ENCODE measurements at places on chromosomes 11 and 22.

DNA sequence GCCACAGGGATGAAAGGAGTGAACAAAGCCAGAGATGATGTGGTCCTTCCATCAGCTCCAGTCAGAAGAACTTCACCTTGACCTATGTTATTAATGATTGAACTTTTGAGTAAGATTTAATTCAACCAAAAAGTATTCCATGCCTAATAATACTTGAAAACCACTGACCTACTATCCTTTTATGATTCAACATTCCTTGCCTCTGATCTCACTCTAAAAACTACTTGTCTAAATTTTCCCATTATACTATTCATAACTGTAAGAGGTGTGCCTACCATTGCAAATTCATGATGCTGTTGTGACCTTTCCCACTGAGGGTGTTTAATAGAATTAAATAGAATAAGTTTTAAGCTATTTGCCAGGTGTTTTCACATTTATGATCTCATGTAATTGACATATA lies 164.7 kb upstream of the GUCY1A2 start:
- no peak for DNase-seq

- peak; percentile 79 for DNase-seq
These were observed 3.8 kb upstream of the CBLIF start for GRCh38 chr11:59849129-59849528.

DNA sequence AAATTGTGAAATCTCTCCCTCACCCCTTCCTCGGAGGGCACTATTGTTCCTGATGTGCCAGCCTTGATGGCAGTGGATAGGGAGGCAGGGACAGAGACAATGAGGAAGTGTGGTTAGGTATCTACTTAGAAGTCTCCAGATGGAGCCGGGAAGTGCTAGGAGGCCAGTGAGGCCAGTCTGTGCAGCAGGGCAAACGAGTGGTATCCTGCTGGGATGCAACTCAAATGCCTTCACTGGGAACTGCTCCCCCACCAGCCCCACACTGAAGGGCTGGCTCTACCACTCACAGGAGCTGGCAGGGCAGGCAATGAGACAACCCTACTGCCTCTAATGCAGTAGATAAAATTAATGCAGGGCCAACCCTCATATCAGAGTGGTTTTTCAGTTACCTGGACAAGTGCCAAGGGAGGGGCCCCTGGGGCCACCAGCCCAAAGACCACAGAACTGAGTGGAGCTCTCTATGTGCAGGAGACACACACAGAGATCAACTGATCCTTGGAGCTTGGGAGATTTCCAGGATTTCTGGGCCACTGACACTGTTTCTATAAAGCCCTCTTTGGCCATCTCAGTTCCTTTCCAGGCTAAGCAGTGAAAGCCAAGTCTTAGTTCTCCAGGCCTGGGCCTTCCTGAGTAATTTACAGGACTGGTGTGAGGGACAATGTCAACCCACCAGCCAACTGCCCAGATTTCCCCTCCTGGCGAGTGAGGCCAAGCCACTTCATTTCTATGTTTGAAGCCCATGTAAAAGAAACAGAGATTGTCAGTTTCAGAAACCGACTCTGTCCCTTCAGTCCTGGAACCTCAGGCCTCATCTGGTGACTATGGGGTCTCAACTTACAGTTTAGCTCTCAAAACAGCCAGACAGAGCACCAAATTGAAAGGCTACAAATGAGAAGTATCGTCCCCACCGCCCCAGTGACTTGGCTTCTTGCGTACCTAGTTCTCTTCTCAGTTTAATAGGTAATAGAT lies 4.1 kb downstream of the MIF start:
- no peak for DNase-seq

- DNase-seq, result no peak
These were observed 14.2 kb downstream of the SCUBE2 start for GRCh38 chr11:9077164-9077563.

- no peak for DNase-seq
These were observed 49.9 kb downstream of the ZNRF3 start for GRCh38 chr22:28933321-28933720.
